Transverse colon (tissue), 4 donors: ENCODE measurements at places on chromosomes 1 and 21.
A peak's percentile ranks its signal among the peaks of the same experiment; 100 is the strongest.

DNA sequence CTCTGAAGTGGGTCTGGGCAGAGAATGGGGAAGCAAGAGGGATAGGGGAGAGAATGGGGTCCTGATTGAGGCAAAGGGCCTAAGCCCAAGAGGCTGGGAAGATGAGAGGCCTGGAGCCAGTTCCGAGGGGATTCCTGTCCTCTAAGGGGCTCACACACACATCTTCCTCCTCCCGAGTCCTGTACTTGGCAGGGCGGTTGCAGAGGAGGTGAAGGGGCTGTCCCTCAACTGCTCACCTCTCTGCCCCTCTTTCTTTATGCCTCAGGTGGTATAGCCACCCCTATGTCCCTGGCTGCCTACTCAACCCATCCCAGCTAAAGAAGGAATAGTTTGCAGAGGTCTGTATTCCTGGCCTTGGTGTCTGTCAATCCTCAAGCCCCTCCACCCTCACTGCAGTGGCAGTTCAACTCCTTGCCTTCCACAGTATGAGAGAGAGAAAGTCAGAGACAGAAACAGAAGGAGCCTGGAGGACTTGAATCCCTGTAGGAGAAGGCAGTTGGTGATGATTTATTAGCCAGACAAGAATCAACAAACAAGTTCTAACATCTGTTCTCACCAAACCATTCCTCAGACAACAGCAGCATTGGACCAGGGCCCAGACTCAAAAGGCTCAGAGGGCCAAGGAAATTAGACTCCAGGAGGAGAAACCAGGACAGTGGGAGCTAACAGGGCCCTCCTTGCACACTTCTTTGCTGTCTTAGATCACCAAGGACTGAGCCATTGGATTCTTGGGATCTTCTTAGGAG, 10.7 kb downstream of the SH2D2A start:
- peak; percentile 31 for DNase-seq

GRCh38 chr1:85179522-85179921, 21.3 kb downstream of the SYDE2 start:
- DNase-seq, result no peak

DNA sequence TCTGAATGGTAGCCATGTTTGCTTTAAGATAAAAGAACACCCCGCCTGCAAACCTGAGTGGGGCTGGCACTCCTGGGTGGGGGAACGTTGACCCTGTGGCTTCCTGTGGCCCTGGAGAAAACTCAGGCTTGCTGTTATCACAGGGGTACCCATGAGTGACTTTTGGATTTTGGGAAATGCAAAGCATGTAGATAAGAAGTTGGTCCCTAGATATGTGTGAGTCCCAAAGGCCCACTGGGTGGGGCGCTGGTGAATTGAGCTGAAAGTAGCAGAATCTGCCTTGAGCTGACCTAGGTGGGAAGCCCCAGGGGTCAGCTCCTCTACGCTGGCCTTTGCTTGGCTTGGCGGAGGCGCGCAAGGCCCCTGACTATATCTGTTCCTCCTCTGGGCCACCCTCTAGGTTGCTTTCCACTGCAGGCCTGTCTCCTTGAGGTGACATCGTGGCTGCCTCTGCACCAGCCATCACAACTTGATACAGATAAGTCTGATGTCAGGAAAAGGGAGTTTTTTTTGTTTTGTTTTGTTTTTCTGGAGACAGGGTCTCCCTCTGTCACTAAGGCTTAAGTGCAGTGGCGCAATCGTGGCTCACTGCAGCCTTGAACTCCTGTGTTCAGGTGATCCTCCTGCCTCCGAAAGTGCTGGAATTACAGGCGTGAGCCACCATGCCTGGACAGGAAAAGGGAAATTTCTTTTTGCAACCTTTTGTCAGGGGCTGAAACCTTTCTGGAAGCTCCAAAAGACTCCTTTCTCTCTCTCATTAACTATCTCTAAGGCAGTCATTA, 72.2 kb downstream of the AGPAT3 start:
- no peak for DNase-seq

DNA sequence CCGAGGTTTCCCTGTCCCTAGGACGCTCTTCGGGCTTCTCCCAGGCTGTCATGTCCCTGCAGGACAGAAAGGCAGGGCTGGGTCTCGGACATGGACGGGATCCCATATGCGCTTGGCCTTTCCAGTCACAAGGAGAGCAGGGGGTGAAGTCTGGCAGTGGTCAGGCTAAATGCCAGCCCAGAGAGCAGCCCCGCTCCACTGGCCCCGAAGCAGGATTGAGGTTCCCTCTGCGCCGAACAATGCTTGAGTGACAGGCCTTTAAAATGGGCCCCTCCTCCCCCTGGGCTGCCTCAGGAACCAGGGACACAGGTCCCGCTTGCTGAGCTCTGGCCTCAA, 12.7 kb downstream of the DRAXIN start:
- DNase-seq, result no peak

GRCh38 chr1:245621589-245621988, 466.8 kb downstream of the KIF26B start:
- no peak for DNase-seq

- peak; percentile 52 for DNase-seq
These were observed 56.6 kb upstream of the C1orf21 start for GRCh38 chr1:184329962-184330868.

DNA sequence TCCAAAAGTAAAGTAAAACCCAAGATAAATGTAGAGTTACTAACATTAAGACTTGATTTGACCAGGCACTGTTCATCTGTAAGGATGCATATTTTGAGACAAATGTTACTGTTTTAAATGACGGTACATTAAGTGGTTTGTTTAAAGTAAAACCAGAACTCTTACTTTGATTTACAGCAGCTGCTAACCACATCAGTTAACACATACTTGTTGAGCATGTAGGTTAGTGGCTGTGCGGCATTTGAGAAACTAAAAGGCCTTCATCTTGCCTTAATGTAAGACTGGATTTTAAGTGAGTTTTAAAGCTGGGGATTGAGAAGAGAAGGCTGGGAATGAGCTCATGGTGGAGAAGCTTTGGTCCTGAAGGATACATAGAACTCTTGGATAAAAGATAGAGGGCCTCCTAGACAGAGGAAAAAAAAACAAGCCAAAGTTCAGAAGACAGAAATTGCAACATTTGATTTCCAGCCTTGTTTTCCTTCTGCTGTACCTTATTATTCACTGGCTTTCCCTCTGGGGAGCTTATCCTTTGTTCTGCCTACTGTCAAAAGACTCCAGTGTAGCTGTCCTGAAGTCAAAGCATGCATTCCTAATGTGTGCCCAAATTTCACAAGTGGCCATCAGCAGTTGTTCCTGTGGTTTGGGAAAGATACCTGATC, 66.6 kb downstream of the MTR start:
- no peak for DNase-seq

DNA sequence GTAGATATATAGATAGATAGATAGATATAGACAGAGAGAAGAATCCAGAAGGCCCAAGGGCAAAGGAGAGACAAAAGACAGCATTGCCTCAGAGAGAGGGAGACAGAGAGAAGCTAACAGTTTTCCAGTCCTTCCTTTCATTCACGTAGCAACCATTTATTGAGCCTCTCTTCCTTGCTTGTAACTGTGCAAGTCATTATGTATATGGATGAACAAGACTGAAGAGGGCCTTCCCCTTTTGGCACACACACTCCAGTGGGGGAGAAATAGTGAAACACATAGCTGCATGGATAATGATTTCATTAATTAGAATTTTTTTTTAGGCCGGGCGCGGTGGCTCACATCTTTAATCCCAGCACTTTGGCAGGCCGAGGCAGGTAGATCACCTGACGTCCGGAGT, 74.8 kb upstream of the PUM1 start:
- DNase-seq, result no peak

DNA sequence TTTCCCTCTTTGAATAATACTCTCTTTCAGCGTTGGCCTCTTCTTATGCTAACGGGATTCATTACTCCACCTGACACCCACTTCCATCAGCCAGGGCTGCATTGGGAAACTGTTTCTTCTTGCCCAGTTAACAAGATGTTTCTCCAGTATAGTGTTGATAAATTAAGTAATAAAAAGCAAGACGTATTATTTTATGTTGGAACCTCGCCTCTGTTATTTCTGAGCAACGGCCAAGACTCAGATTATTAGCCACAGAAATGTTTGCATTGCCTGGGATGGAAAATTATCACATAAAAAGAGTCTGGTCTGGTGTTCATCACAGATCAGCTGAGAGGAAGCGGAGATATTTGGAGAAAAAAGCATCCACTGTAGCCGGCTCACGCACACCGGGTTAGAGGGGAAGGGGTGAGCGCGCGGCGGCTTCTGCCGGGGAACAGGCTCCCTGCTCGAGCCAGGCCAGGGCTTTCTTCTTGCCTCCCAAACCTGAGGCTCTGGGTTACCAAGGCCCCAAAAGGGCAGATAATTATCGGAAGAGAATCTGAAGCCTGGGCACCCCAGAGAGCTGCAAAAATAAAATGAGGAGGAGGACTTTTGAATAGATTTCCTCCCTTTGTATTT, 189.5 kb downstream of the PRDM16 start:
- DNase-seq, result no peak

DNA sequence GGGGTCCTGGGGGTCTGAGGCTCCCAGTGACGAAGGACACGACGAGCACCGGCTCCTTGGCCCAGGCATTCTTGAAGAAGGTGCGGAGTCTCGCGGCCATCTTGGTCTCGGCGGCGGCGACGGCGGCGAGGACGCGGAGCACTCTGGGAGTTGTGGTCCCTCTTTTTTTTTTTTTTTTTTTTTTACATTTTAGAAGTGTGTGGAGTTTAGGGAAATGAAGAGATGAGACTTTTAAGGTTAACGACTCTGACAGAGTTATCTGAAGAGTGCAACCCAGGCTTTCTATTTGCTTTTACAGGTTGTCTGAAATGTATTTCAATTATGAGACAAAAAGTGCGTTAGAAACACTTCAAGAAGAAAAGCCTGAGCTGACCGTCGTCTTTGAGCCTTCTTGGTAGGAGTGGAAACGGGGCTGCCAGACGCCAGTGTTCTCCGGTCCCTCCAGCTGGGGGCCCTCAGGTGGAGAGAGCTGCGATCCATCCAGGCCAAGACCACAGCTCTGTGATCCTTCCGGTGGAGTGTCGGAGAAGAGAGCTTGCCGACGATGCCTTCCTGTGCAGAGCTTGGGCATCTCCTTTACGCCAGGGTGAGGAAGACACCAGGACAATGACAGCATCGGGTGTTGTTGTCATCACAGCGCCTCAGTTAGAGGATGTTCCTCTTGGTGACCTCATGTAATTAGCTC, 9.7 kb downstream of the OR2B11 start:
- DNase-seq, result peak; percentile 62

- DNase-seq, result no peak
These were observed 100.4 kb upstream of the USP24 start for GRCh38 chr1:55315552-55315951.

- DNase-seq, result no peak
These were observed 13.4 kb downstream of the RPL11 start for GRCh38 chr1:23704834-23705495.

- no peak for DNase-seq
These were observed 52.0 kb downstream of the SLX9 start for GRCh38 chr21:44991538-44992483.

DNA sequence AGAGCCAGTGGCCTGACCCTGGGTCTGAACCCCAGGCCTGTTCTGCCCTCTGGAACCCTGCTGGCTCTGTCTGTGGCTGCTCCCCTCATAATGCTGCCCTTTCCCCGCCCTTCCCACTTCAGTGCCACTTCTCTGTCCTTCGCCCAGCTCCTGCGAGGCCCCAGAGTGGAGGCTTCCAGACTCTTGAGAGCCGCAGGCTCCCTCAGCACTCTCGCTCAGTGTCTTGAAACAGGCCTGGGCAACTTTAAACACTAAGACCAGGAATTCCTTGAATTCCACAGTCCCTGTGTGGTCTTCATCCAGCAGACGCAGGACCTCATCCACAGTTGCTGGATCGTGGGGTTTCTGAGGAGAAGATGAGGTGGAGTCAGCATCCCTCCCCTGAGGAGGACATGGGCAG, 3.5 kb downstream of the CRNN start:
- no peak for DNase-seq

DNA sequence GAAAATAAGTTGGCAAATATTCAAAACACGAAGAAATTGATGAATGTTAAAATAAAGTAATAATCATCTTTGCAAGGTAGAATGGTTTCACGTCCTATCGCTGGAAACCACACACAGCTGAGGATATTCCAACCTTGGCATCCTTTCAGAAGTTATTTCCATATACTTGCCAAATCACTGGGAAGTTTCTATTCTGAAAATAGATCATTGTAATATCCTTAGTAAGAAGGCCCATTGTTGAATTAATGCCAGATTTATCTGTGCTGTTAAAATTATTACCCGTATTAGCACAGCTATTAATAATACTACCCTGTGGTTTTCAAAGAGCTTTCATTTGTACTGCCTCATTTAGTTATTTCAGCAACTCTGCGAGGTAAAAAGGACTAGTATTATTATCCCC, 81.1 kb downstream of the OLFM3 start:
- DNase-seq, result no peak

GRCh38 chr1:205810448-205811157, 2.4 kb downstream of the SLC41A1 start:
- DNase-seq, result no peak

DNA sequence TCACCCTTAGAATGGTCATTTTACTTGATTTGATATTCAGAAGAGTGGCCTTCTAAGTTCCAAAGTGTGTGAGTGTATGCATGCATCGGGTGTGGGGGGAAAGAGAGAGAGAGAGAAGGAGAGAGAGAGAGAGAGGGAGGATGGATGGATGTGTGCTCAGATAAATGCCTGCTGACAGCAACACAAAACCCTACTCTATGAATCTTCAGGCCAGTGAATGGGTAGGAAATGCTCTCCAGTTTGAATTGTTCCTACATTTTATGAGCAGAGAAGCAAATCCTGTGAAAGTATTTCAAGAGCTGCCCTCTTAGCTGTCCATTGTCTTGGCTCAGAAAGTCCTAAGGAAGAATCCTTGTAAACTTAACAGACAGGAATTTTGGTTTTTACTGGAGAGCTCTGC, 7.4 kb downstream of the JAM2 start:
- no peak for DNase-seq

GRCh38 chr1:201905234-201905890, 16.7 kb downstream of the SHISA4 start:
- no peak for DNase-seq

GRCh38 chr21:25331286-25331685, 276.0 kb downstream of the MRPL39 start:
- no peak for DNase-seq

DNA sequence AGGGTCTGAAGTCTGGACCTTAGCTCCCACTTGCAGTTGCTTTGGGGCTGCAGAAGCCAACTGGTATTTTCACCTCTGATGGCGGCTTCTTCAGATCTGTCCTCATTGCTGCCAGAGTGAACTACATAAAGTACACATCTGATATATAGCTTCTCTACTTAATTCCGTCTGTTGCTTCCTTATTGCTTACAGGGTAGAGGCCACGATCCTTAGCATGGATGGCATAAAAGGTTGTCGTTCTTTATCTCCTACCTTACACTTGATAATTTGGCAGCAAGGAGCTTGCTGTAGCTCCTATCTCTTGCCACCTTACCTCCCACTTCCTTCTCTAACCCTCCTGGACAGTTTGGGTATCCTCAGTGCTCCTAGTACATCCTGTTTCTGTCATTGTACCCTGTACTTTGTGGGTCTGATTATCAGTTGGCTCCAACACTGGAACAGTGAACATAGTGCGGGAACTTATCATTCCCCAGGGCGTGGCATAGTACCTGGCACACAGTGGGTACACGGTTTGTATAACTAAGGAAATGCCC, 30.9 kb upstream of the NBL1 start:
- peak; percentile 54 for DNase-seq
